NCI-H526 (cell line): ENCODE measurements at places on chromosomes 13 and 19.

DNA sequence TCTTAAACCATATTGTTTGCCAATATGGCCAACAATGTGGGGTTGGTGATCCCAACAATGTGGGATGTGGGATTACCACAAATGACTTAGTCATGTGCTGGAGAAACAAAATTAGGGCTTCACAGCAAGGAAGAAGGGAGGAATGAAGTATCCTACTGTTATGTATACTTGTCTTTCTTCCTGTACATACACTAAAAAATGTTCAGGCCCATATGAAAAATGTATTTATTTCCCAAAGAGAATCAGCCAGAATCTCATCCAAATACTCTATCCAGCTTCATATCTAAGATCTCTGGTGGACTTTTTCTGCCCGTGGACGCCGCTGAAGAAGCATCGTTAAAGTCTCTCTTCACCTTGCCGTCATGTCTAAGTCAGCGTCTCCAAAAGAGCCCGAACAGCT, at the start of gene HNRNPA1L2:
Gene HNRNPA1L2, plus strand, starts transcription at position 301 of the 400 bp plus-strand sequence. Its CDS starts 62 bp downstream, at position 363.
- no peak for DNase-seq

GRCh38 chr19:53982611-53983010, 8.8 kb upstream of the CACNG6 start:
- no peak for DNase-seq

DNA sequence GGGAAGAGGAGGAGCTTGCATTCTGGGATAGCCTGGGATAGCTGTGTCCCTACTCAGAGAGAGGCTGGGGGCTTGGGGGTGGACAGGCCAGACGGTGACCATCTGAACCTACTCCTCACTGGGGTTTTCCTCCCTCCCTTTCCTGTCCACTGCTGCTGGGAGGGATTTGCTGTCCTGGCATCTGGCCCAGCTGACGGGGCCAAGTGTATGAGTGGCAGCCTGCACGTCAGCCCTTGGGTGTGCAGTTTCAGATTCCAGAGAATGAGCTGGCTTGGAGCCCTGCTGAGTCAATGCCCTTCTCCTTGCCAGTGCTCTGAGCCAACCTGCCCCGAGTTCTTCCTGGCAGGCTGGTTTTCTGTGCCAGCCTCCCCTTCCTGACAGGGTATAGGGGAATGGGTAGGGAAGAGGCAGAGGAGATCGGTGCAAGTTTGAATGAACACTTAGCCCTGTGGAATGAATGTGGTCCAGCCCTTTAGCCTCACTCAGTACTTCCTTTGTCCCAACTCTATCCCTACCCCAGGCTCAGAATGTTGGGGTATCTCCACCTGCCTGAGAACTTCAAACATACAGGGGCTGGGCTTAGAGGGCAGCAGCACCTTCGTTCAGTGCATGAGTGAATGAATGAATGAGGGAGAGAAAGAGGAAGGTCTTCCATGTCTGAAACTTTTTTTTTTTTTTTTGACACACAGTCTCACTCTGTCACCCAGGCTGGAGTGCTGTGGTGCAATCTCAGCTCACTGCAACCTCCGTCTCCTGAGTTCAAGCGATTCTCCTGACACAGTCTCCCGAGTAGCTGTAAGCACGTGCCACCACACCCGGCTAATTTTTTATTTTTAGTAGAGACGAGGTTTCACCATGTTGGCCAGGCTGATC, 1.8 kb upstream of the ANGPTL4 start:
- DNase-seq, result no peak

- no peak for DNase-seq
Observed at GRCh38 chr13:34431827-34432581, 510.1 kb upstream of the NBEA start.

- no peak for DNase-seq
Observed at GRCh38 chr13:65768545-65768944, 1461.6 kb downstream of the PCDH9 start.

DNA sequence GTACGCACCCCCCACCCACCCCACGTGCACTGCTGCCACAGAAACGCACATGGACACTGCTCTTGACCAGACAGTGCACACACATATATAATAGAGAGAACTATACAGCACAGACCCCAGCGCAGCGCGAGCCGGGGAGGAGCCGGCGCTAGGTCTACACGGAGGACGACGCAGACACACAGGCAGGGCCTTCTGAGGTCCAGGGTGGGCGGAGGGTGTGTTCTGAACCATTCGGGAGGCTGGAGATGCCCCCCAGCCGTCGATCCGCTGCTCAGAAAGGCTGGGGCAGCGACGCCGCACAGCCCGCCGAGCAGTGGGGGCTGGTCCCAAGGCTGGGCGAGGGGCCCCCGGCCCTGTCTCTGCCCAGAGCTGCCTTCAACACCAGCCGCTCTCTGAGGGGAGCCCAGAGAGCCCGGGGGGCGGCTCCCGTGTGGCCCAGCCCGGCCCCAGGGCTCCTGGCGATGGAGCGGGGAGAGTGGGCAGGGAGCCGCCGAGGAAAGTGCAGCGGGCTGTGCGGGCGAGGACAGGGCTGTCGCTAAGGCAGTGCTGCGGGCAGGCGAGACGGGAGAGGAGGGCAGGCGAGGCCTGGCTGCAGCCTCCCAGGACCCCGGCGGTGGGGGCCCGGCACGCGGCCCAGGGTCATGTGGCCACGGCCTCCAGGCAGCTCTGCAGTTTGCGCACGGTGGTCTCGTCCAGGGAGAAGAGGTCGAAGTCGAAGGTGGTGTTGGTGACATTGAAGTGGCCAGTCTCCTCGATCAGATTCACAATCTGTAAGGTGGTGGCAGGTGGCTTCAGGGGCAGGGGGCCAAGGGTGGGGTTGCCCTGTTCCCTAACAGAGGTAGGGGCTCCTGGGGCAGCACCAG, 67.1 kb downstream of the MLLT1 start:
- DNase-seq, result no peak

GRCh38 chr19:35693835-35694599, 10.3 kb upstream of the ZBTB32 start:
- peak; percentile 79 for DNase-seq

DNA sequence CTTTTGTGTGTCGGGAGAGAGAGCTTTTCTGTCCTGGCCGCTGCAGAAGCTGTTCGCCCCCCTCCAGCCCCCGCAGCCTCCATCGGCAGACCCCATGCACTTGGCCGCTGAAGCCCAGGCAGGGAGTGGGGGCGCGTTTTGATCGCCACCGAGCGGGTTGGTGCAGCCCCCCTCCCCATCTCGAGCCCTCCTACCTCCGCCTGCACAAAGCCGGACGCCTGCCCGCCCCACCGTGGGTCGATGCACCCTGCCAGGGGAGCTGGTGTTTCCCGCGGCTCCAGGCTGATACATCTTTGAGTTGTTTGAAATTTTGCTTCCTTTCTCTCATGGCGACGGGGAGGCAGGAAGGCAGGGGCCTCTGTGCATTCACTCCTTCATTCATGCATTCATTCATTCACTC, 16.4 kb upstream of the ONECUT3 start:
- no peak for DNase-seq

DNA sequence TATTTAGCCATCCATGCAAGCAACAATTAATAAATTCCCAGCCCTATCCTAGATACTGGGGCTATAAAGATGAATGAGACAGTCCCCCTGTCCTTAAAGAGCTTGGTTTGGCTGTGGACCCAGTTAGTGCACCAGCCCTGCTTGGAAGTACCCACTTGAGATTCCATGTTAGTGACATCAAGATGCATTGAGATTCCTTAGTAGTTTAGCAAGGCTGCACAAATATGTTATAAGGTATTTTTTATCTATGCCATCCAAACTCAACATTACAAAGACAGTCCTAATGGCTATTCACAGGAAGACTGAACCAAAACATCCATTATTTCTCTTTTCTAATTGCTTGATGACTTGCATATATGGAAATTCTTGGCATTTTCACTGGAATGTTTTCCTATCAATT, 48.8 kb upstream of the RAP2A start:
- no peak for DNase-seq

GRCh38 chr13:39888865-39889810, 233.7 kb downstream of the COG6 start:
- no peak for DNase-seq

DNA sequence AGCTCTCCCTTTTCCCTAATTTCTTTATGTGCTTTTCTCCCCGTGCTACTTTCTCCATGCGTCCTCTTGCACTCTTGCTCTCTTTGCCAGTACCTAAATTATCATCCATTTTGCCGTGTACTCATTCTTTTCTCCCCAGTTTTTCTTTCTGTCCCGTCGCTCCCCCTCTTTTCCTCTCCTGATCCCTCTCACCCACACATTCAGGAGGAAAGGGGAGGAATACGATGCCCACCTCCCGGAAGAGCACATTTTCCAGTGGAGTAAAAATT, 821 bp downstream of the ZNF616 start:
- no peak for DNase-seq

- DNase-seq, result no peak
Observed at GRCh38 chr13:93118081-93118615, 108.5 kb upstream of the GPC6 start.

DNA sequence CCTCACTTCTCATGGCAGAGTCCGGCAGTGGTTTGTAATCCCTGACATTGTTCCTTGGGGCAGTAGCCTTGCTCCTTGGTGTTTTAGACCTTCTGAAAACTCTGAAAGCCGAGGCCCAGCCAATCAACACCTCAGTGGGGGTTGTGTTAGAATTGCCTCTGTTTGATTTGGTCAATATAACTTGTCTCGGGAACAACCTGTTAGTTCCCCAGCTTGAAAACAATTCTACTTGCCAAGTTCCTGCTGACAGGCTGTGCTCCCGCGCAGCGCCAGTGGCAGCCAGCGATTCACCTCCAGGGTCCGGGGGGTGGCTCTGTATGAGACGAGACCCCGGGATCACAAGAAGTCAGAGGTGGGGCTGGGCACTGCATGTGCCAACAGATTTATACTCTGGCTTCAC, 81.4 kb upstream of the MEDAG start:
- DNase-seq, result peak; percentile 79

- DNase-seq, result no peak
Observed at GRCh38 chr13:19239114-19239860, 57.7 kb upstream of the TUBA3C start.

GRCh38 chr19:4389064-4389375, 11.3 kb downstream of the SH3GL1 start:
- DNase-seq, result no peak

- peak; percentile 5 for DNase-seq
Observed at GRCh38 chr19:28569132-28570131, 643.5 kb downstream of the UQCRFS1 start.

GRCh38 chr13:101529422-101529821, 76.9 kb downstream of the ITGBL1 start:
- DNase-seq, result no peak

GRCh38 chr19:17357724-17358123, 19.4 kb downstream of the PLVAP start:
- no peak for DNase-seq

- DNase-seq, result no peak
Observed at GRCh38 chr13:81139987-81140386, 799.1 kb upstream of the SPRY2 start.

GRCh38 chr19:30862876-30863275, 486.4 kb downstream of the TSHZ3 start:
- no peak for DNase-seq

GRCh38 chr13:51644654-51645053, 60.4 kb downstream of the WDFY2 start:
- DNase-seq, result no peak
